ENCODE measurements at places on chromosomes 2 and 18.

GRCh38 chr18:65659312-65659711 is 91.5 kb upstream of the CDH7 start:
- H3K27ac ChIP-seq, result no peak overlapping the region
- no peaks in the 10 kb centered on the region for H3K4me1 ChIP-seq
- no peak for DNase-seq

GRCh38 chr2:18063826-18064470 is 185.5 kb downstream of the KCNS3 start:
- H3K4me1 ChIP-seq, result peaks cover 9% of the 10 kb centered on the region
- no peak overlapping the region for H3K4me3 ChIP-seq
- no peak overlapping the region for H3K27ac ChIP-seq
- DNase-seq, result peak; percentile 56
- no peaks in the 10 kb centered on the region for H3K27me3 ChIP-seq

GRCh38 chr18:58886864-58887612 is 22.4 kb downstream of the ZNF532 start:
- peaks cover 6% of the 10 kb centered on the region for H3K4me1 ChIP-seq
- no peaks in the 10 kb centered on the region for H3K36me3 ChIP-seq
- no peaks in the 10 kb centered on the region for H3K27me3 ChIP-seq
- no peak overlapping the region for H3K4me3 ChIP-seq
- peak overlapping the region; percentile 76 for H3K27ac ChIP-seq
- no peak for DNase-seq

DNA sequence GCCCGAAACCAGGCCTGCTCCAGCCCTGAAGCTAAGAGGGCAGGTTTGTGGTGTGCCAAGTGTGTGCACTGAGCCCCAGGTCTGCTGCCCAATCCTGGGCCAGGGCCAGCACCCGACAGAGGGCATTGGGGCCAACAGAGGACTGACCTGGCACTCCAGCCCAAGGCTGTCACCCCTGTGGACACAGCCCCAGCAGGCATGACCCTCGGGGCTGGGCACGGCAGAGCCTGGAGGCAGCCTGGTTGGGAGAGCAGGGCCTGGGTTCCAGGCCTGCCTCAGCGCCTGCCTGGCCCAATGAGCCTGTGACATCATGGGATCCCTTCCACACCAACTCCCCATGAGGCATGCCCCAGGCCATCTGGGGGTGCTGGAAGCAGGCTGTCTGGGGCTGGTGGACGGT is 10.8 kb upstream of the SNED1 start:
- DNase-seq, result no peak
- H3K4me1 ChIP-seq, result peaks cover 25% of the 10 kb centered on the region
- H3K27me3 ChIP-seq, result no peaks in the 10 kb centered on the region
- no peak overlapping the region for H3K4me3 ChIP-seq

GRCh38 chr2:30960213-30960612 is 153.0 kb upstream of the CAPN13 start:
- no peak for DNase-seq
- H3K36me3 ChIP-seq, result no peaks in the 10 kb centered on the region
- no peak overlapping the region for H3K4me3 ChIP-seq
- H3K4me1 ChIP-seq, result no peaks in the 10 kb centered on the region
- H3K27me3 ChIP-seq, result no peaks in the 10 kb centered on the region

DNA sequence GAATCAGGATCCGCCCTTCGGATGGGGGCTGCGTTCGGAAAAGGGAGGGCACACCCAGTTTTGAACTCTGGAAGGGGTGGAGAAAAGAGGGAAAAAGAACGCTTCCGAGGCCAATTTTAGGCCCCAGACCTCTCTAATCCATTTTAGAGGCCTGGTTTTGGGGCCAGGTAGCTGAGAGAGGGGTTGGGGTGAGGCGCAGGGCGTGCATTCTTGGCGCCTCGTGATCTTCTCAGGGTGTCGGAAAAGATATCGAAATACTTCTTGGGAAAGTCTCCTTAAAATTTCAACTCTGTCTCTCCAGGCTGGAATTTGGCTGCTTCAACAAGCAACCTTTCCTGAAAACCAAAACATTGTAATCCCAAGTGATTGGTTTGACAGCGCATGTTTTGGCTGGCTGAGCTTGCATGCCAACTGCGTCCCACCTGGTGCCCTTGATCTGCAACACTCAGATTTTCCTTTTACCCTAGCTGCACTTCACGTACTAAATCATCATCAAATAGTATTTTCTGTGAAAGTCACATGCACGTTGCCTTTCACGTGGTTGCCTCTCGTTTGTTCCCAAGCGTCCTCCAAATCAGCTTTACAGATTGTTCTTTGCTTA is 864 bp upstream of the XPO1 start:
- H3K27ac ChIP-seq, result peak overlapping the region; percentile 96
- H3K27me3 ChIP-seq, result no peaks in the 10 kb centered on the region
- H3K4me3 ChIP-seq, result peak overlapping the region; percentile 45
- no peaks in the 10 kb centered on the region for H3K36me3 ChIP-seq

DNA sequence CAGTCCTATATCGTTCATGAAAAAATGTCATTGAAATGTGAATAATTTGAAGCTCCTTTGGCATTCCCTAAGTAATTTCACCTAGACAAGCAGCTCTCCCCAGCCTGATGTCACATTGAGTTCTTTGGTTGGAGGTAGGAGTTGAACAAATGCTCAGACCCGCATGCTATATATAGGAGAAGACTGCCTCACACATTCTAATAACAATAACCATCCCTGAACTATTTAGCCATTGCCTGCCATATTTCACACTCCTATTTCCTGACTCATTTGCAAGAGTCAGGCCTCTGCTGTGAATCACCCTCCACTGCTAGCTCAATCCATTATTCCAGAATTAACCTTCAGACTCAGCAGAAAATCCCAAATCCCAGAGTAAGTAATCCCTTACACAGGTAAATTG is 256.6 kb upstream of the ACVR2A start:
- no peaks in the 10 kb centered on the region for H3K36me3 ChIP-seq
- H3K27ac ChIP-seq, result no peak overlapping the region
- peak; percentile 9 for DNase-seq
- no peaks in the 10 kb centered on the region for H3K4me1 ChIP-seq
- no peaks in the 10 kb centered on the region for H3K27me3 ChIP-seq

GRCh38 chr2:232318169-232318855 is 60.2 kb upstream of the ALPP start:
- no peaks in the 10 kb centered on the region for H3K4me1 ChIP-seq
- H3K36me3 ChIP-seq, result no peaks in the 10 kb centered on the region
- no peak overlapping the region for H3K4me3 ChIP-seq
- H3K27ac ChIP-seq, result no peak overlapping the region

GRCh38 chr18:3653263-3653850 is 203.4 kb downstream of the TGIF1 start:
- H3K4me1 ChIP-seq, result peaks cover 19% of the 10 kb centered on the region
- H3K36me3 ChIP-seq, result no peaks in the 10 kb centered on the region
- DNase-seq, result no peak
- H3K4me3 ChIP-seq, result no peak overlapping the region

DNA sequence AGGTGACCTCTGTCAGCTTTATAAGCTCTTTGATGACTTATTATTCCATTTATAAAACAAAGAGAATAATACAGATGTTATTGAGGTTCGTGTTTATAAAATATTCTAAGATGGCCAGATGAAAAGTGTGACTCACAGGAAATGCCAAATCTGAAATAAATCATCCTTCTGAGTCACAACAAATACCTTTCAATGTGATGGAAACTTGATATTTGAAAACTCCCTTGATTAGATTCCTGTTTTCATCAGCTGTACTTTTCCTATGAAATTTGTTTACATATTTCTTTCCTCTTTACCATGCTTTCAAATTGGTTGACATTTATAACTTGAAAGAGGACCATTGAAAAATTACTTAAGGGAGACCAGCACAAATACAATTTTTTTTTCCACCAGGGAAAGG is 30.6 kb upstream of the PPP1R1C start:
- no peaks in the 10 kb centered on the region for H3K36me3 ChIP-seq
- no peaks in the 10 kb centered on the region for H3K27me3 ChIP-seq
- no peak overlapping the region for H3K4me3 ChIP-seq
- peak; percentile 70 for DNase-seq
- peak overlapping the region; percentile 1 for H3K27ac ChIP-seq

DNA sequence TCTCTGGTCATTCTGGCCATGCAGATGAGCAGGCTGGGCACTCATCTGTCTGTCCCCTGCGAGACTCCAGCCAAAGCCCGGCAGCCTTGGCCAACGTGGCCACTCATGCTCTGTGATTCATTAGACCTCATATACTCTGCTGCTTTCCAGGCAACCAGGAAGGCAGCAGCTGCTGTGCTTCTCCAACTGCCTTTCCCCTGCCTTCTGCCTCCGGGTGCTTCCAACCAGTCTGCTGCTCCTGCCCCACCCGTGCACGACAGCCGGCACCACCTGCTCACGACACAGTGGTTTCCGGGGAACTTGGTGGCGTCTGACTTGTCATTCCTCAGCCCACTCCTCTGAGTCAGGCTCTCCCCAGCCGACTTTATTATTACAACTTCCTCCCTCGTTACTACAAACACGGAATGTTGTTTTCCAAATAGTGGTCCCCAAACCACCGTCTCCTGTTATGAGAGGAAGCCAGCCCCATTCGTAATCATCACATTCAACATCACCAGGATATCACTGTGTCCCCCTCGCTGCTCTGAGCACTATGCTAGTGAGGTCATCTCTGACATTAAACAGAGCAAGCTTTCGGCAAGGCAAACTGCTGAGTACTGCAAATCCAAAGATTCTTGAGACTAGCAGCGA is 392.4 kb downstream of the ALK start:
- peak; percentile 76 for DNase-seq
- H3K27me3 ChIP-seq, result no peaks in the 10 kb centered on the region
- H3K4me3 ChIP-seq, result no peak overlapping the region
- peak overlapping the region; percentile 70 for H3K27ac ChIP-seq
- H3K4me1 ChIP-seq, result peaks cover 14% of the 10 kb centered on the region
- H3K36me3 ChIP-seq, result no peaks in the 10 kb centered on the region

DNA sequence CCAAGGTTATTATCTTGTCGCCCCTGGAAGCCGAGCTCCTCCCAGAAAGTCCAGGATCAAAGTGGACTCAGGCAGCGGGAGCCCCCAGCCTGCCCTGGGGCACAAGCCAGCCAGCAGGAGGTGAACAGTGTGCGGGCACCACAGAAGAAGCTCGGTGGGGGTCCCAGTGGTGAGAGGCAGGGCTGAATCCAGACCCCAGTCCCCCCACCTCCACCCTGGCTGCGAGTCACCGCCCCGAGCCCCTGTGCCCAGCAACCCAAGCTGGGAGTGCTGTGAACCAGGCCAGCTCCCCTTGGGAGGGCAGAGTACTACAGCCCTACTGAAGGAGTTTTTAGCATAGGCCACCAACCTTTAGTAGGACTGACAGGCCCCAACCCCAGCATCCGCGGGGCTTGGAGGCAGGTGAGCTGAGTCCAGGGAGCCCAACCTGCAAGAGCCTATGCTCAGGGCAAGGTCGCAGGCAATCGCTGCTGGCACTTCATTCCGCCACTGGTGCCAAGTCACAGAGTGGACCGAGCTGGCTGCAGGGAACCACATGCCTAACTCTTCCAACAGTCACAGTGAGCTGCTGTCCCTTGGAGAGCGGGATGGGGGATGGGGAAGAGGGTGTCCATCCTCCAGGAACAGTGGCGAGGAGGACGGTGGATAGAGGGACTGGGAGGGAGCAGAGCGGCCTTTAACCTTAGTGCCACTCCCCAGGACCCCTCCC is 3.0 kb downstream of the PIEZO2 start:
- H3K36me3 ChIP-seq, result no peaks in the 10 kb centered on the region
- no peak overlapping the region for H3K27ac ChIP-seq

GRCh38 chr18:58668897-58669296 is 2.4 kb upstream of the MALT1 start:
- no peak overlapping the region for H3K27ac ChIP-seq
- H3K36me3 ChIP-seq, result no peaks in the 10 kb centered on the region
- H3K27me3 ChIP-seq, result no peaks in the 10 kb centered on the region
- H3K4me3 ChIP-seq, result no peak overlapping the region

DNA sequence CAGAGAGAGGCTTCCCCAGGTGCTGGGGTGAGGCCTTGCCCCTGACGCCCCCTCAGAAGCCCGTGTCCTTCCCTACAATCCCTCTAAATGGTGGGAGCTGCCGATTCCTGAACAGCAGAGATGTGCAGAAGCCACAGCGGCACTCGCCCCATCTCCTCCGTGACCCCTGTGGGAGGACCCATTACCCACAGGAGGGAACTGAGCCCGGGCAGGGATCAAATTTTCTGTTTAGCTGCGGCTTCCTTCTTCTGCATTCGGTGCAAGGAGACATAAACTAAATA is 181.2 kb upstream of the RAB6C start:
- no peak overlapping the region for H3K4me3 ChIP-seq
- no peaks in the 10 kb centered on the region for H3K36me3 ChIP-seq
- H3K4me1 ChIP-seq, result no peaks in the 10 kb centered on the region

- peaks cover 20% of the 10 kb centered on the region for H3K4me1 ChIP-seq
- peak; percentile 79 for DNase-seq
- H3K4me3 ChIP-seq, result no peak overlapping the region
- no peaks in the 10 kb centered on the region for H3K36me3 ChIP-seq
Observed at GRCh38 chr18:59783138-59783537, 85.9 kb upstream of the CCBE1 start.

GRCh38 chr2:106534471-106534870 is 47.3 kb downstream of the CD8B2 start:
- no peak overlapping the region for H3K27ac ChIP-seq
- no peaks in the 10 kb centered on the region for H3K36me3 ChIP-seq
- no peaks in the 10 kb centered on the region for H3K27me3 ChIP-seq
- H3K4me3 ChIP-seq, result no peak overlapping the region

DNA sequence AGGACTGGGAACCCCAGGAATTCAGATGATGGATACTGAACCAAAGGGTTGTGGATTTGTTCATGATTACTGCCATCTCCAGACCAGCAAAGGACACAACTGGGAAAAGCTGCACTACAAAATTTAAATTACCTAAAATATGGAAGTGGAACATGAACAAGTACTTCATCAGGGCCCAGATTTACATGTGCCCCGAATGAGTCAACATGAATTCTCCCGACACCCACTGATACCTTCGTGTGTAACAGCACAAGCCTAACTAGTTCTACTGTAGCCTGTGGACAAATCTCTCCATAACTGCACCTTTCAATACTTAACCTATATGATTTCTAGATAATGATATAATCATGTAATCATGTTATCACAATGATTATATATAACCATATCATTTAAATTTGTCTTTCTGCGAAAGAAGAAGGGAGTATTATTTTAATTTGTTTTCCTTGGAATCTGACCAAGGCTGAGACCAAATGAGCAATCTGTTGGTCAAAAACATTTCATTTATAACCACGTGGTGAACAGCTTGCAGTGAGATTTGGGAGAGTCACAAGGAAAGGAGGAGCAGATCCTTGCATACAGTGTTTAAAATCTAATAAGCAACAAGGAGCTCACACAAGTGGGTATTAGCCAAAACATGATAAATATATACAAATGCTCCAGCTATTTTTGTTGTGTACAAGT is 70.5 kb downstream of the CACNB4 start:
- peak; percentile 44 for DNase-seq
- H3K27ac ChIP-seq, result no peak overlapping the region
- H3K36me3 ChIP-seq, result no peaks in the 10 kb centered on the region
- peaks cover 3% of the 10 kb centered on the region for H3K4me1 ChIP-seq
- H3K27me3 ChIP-seq, result no peaks in the 10 kb centered on the region
- no peak overlapping the region for H3K4me3 ChIP-seq

Measured in fibroblast of lung (primary cell).